ENCODE measurements at places on chromosomes 6 and 20.

GRCh38 chr6:15409301-15410125 lies 163.6 kb downstream of the JARID2 start:
- DNase-seq = no peak

DNA sequence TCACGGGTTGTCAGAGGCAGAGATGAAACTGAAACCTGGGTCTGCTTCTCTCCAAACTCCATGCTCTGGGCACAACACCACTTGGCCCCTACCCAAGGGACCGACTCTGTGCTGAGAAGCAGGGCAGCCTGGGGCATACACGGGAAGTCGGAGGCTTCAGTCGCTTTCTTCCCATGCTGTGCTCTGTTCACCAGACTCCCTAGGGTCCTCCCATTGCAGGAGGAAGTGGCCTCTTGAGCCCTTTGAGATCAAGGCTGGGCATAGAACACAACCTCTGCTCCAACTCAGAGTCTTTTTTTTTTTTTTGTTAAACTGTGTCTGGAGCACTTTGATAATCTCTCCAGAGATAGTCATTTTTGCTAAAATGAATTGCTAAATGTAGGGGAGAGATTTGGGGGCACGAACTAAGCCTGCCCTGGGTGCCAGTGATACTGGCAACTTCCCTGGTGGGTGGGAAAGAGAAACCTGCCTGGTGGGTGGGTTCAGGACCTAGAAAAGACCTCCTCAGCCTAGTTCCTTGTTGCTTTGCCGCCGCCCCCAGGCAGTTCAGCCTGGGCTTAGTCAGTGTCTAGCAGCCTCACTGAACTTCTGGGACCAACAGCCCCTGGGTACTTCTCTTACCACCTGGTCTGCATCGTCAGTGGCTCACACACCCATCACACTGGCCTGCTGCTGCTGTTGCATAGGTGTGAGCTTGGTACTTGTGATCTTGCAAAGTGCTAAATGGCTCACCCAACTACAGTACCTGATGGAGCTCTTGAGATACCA lies 62.0 kb downstream of the PPP1R14C start:
- no peak for DNase-seq

GRCh38 chr6:139713900-139714506 lies 339.6 kb upstream of the CITED2 start:
- no peak for DNase-seq

GRCh38 chr6:74479420-74479819 lies 726.4 kb downstream of the COL12A1 start:
- DNase-seq = no peak

DNA sequence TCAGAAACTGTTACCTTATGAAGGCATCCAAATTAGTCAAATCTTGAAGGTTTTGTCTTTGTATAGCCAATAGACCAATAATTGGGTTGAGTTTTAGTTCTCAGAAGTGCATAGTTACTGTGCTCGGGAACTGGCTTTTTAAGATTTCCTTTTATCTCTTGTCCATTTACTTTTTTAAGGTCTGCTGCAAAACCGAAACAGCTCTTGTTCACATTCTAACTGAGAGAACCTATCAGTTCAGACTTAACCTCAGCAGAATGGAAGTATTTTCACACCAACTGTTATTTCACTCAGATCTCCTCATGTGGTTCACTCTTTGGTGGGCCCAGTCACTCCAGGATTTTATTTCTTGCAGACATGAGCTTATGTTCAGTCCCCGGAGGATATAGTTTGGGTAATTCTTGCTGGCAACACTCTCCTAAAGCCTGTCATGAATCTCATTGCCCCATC lies 55.5 kb downstream of the TPBG start:
- no peak for DNase-seq

- DNase-seq = no peak
Observed at GRCh38 chr20:61300709-61301108, 48.6 kb downstream of the CDH4 start.

DNA sequence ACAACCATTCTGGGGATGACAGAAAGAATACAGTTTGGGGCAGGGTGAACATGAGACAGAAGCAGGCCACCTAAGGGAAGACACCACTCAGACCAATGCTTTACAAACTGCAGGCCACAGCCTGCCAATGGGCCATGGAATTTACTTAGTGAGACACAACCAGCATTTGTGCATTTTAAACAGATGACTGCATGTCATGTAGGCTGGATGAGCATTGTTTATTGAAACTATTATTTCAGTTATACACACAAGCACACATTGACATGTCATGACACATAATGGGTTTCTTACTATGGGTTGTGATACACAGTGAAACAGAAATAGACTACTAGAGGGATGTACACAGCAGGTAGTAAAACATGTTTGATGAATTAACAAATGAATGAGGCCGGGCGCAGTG lies 8.0 kb downstream of the PGM3 start:
- DNase-seq = no peak

- DNase-seq = no peak
Observed at GRCh38 chr20:37303637-37304036, 14.2 kb downstream of the MANBAL start.

- DNase-seq = no peak
Observed at GRCh38 chr6:46513533-46513932, 22.3 kb upstream of the RCAN2 start.

GRCh38 chr6:106025655-106026054 lies 60.5 kb upstream of the PRDM1 start:
- no peak for DNase-seq

DNA sequence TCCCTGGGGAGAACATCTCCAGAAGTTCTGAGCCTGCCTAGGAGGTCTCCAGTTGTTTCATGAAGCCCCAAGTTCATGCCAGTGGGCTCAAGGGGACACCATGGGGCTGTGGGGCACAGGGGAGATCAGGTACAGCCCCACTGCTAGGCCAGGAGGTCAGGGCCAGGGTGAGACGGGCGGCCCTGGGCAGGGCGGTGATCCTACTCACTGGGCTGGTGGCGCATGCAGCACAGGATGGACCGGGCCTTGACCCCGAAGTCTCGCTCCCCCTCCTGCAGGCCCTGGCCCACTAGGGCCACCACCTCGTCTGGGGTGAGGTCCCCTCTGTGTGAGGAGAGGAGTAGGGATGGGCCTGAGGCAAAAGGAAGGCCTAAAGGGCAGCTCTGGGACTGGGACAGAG lies 26.1 kb downstream of the ADA start:
- no peak for DNase-seq

GRCh38 chr20:50577175-50578018 lies 67.2 kb downstream of the PTPN1 start:
- DNase-seq = no peak

DNA sequence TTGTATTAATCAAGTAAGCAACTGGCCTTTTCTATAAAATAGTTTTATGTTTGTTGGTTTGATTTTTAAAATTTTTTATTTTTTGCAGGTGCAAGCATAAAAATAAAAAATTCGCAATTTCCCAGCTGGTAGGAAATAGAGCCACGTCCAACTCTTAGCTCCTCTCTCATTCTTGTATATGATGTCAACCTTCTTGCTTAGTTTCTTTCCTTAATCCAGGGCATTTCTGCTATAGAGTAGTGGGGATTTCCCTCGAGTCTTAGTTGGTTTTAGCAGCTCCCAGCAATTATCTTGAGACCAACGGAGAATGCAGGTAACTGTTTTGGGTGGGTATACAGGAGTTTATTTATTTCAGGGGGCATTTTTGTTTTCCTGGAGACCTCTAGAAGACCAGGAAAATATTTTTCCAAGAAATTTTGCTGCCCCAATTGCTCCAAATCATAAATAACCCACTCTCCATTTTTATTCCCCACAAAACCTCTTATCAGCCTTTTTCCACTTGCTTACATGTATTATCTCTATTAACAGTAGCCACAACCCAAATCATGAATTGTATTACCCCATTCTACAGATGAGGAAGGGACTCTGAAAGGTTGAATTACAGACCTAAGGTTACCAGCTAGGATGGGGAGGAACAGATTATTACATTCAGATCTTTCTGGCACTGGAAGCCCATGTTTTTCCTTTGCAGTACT lies 18.4 kb downstream of the PHACTR2 start:
- no peak for DNase-seq

DNA sequence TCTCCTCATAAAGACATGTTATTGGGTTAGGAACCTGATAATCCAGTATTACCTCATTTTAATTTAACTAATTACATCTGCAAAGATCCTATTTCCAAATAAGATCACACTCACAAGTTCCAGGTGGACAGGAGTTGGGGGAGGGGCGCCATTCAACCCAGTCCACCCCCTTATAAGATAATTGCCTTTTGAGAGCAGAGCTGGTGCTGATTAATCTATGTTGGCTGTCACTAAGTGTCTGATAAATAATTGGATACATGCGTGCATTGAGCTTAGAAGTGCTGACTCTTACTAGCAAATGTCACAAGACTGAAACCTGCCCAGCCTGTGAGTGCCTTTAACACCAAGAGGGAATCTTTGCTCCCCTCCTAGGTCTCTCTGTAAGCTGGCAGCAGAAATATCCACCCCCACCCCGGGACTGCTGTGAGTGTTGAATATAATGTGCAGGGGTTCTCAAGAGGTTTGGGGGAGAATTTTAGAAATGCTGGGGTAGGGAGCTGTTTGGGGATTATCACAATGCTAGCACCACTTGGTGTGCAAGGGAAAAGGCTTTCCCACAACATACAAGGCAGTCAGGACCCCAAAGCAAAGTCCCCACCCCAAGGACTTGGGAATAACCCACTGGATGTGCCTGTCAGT lies 87.5 kb downstream of the ANKRD60 start:
- DNase-seq = no peak

DNA sequence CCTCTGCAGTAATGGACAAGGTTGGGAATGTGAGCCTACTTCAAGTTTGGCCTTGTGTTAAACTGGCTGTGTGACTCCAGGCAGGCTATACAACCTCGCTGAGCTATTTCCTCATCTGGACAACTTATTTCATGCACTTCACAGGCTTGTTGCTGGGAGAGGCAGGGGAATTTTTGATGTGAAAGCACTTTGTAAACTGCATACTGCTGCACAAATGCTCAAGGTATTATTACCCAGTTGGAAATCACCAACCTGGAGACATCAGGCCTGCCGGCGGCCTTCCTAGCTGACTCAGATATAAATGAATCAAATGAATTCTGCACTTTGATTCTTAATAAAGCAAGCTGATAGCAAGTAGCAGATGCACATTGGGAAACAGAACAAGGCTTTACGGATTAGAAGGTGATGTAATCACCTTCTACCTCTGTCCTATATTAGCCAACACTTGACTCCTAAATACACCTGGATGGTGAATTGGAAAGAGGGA lies 10.1 kb downstream of the JARID2 start:
- no peak for DNase-seq

GRCh38 chr6:116370760-116371119 lies at the start of gene DSE:
TSS of gene DSE (plus strand) at chr6:116370947. CDS start at chr6:116399251, 28,304 bp downstream.
- DNase-seq = no peak

DNA sequence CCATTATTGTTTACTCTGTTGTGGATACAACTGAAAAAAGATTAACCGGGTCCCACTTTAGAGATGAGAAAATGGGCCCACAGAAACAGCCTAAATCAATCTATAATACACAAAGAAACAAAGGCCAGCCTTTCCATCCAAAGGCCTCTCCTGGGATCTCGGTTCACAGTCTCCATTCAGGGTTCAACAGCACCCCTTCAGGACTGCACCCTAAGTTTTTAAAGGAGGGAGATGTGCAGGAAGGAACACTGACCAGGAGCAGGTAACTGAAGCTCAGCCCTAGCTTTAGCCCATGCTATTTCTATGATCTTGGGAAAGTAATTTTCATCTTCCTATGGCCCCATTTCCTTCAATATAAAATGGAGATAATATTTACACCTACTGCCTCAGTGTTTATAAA lies 147.7 kb downstream of the BTBD9 start:
- DNase-seq = no peak

- DNase-seq = no peak
Observed at GRCh38 chr20:50725724-50726005, 5.7 kb upstream of the PARD6B start.

DNA sequence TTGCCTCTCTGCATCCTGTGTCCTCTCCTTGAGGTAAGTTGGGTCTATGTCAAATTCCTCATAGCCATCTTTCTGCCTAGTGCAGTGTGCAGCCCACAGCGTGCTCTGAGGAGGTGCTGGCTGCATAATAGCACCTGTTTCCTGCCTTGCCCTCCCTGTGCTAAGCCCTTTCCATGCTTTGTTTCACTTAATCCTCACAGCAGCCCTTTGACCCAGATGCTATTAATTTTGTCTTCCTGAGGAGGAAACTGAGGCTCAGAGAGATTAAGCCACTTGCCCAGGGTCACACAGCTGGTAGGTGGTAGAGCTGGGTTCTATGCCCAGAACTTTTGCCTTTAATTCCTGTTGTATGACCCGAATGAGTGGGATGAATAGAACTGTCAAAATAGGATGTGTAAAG lies 13.5 kb downstream of the FAM83D start:
- DNase-seq = no peak

GRCh38 chr20:40009542-40009941 lies 679.5 kb downstream of the MAFB start:
- DNase-seq = no peak

GRCh38 chr6:32685603-32686002 lies 19.1 kb upstream of the HLA-DQB1 start:
- DNase-seq = no peak

GRCh38 chr6:148323344-148323743 lies 19.3 kb upstream of the SASH1 start:
- DNase-seq = no peak

- no peak for DNase-seq
Observed at GRCh38 chr6:130389142-130389541, 23.3 kb downstream of the TMEM200A start.

DNA sequence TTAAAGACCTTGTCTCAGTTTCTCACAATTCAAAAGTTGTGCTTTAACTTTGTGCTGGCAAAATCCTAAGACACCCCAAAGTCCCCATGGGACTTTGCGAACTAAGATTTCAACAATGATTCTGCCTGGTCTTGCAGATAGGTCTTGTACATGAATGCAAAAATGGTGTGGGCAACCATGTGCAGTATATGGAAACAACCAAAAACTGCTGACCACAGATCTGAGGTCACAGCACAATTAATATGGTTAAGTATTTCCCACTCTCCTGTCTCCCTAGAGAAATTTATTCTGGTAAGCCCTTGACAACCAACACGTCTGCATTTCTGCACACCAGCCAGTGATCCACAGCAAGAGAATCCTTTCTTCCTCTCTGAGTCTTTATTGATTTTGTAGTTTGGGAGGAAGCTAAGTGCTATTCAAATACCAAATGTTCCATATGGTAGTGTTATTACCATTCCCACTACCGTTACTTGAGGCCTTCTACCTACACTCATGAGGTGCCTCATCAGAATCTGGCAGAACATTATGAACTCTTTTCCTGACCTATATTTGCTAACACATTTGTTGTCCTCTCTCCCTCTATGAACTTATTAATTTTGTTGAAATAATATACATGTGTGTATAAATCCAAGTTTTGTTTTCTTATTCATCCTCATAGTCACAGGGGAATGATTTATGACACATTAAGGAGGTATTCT lies 178.7 kb downstream of the ATXN1 start:
- DNase-seq = no peak

GRCh38 chr6:75171567-75171966 lies 34.3 kb downstream of the COL12A1 start:
- DNase-seq = no peak

- no peak for DNase-seq
Observed at GRCh38 chr6:77074037-77074713, 389.1 kb downstream of the HTR1B start.
